ENCODE measurements at places on chromosomes 4 and X.

GRCh38 chrX:53449632-53450031 lies 15.5 kb upstream of the HSD17B10 start:
- no peak for DNase-seq

DNA sequence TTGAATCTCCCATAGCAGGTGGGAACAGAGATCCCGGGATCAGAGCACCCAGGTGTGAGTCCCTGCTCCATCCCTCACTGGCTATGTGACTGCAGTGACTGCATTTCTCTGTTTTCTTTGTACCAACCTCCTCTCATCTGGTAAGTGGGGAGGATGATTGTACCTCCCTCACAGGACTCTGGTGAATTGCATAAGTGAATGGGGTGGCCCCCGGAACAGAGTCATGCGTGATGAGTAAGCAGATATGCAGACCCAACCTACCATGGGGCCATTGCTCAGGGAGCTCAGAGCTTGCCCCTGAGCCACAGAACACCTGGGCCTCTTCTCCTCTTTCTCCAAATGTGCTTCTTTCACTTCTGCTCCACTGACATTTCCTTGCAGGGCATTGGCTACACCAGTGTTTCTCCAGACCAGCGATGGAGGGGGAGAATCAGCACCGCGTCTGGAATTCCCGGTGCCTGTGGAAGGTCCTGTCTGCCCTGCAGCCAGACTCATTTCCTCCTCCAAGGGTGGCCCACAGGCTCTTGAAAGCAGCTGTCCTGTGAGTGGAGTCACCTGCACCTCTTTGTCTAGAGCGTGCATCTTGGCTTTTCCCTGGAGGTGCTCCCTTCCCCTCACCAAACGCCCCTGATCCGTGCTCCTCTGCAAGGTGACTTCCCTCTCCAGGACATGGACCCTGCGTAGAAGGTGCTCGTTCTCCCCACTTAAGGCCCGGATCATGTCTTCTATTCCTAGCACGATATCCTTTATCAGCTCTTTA lies 30.0 kb downstream of the C4orf50 start:
- no peak for DNase-seq

DNA sequence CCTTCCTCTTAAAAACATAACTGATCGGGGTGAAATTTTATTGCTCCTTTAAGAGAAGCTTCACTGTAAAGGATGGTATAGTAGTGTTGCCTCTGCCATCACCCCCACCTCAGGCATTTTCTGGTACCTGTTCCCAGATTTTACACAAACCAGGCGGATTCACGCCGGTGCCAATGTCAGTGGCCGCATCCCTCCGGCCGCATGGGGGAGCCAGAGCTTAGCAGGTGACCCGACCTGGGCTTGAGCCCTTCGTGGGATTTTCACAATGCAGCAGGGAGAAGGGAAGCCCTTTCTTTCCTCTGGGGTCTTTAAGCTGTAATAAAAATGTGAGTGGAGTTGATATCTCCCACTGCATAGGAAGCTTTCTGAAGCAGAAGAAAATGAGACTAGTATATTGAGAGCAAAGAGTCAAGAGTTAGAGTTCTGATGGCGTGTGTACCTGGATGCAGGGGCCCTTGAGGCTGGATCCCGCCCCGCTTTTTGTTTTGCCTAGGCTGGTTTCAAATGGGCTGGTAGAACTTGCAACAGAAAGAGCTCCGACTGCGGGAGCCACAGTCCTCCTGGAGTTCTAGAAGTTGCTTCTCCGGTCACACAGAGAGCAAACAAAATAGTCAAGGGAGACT lies 59.4 kb downstream of the POLR2B start:
- no peak for DNase-seq

GRCh38 chr4:172978848-172979247 lies 189.8 kb upstream of the GALNT7 start:
- no peak for DNase-seq

DNA sequence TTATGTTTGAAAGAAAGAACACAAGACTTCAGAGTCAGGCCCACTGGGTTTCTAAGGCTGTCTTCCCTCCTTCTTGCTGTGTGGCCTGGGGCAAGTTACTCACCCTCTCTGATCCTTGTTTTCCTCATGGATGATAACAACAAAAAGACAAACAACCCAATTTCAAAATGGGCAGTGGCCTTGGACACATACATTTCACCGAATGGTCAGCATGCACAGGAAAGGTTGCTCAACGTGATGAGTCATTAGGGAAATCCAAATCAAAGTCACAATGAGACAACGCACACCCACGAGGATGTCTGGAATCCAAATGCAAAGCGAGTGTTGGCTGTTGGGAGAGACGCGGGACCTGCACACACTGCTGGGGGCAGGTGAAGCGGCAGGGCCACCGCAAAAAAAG lies 50.8 kb upstream of the PPP2R2C start:
- no peak for DNase-seq

- DNase-seq = no peak
Measured at GRCh38 chr4:138805736-138806135, 209.8 kb upstream of the NOCT start.

GRCh38 chr4:164508771-164509170 lies 245.2 kb upstream of the SMIM31 start:
- no peak for DNase-seq

DNA sequence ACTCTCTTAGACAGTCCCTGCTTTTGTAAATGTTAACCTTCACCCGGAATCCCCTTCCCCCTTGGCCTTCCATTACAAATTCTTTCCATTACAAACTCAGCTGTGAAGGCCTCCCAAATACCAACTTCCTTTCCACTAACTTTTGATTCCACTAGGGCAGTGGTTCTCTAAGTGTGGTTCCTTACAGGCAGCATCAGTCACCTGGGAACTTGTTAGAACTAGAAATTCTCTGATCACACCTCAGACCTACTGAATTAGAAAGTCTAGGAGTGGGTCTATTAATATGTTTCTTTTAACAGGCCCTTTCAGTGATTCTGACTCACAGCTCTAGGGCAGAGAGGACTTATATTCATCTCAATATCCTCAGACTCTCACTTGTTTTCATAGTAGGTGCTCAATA lies 19.0 kb upstream of the MRPL1 start:
- no peak for DNase-seq

- DNase-seq = no peak
Measured at GRCh38 chrX:27863809-27864208, 56.0 kb downstream of the MAGEB10 start.

DNA sequence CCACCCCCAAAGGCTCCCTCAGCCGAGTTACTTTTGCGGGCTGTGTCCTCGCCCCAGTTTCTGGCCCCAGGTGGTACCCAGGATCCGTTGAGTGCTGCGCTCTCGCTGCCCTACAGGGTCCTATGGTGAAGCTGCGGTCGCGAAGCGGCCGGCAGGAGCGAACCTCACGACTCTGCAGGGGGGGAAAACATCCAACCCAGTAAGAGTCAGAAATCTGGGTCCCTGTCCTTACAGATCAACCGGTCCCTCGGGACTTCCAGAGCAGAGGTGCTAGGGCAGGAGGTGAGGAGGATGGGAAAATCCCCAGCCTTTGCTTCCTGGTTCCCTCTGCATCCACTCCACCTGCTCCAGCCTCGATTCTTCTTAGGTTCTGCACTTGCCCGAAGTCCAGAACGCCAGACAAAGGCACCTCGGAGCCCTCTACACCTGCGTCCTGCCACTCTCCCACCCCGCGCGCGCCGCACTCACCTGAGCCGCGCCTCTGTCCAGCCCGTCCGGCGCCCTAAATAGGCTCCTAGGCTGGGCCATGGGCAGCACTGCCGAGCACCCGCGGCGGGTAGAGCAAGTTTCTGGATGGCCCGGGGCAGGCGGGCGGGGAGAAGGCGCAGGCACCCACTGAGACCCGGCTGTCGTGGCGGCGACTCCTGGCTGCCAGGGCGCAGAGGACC lies at the start of gene HS3ST1:
Gene HS3ST1 (minus strand): TSS at position 664 of the 668 bp plus-strand sequence. CDS start 28,889 bp downstream, outside the sequence.
- no peak for DNase-seq

DNA sequence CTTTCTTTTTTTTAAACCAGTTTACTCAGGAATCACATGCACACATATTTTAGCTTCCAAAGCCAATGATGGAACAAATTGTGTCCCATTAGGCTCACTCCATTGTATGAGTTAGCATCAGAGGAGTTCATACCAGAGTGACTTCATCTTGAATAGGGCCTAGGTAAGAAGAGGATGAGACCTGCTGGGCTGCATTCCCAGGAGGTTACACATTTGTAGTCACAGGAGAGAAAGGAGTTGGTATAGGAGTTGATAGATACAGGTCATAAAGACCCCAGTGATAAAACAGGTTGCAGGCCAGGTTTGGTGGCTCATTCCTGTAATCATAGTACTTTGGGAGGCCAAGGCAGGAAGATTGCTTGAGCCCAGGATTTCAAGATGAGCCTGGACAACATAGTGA lies 9.3 kb downstream of the PDGFRA start:
- no peak for DNase-seq

DNA sequence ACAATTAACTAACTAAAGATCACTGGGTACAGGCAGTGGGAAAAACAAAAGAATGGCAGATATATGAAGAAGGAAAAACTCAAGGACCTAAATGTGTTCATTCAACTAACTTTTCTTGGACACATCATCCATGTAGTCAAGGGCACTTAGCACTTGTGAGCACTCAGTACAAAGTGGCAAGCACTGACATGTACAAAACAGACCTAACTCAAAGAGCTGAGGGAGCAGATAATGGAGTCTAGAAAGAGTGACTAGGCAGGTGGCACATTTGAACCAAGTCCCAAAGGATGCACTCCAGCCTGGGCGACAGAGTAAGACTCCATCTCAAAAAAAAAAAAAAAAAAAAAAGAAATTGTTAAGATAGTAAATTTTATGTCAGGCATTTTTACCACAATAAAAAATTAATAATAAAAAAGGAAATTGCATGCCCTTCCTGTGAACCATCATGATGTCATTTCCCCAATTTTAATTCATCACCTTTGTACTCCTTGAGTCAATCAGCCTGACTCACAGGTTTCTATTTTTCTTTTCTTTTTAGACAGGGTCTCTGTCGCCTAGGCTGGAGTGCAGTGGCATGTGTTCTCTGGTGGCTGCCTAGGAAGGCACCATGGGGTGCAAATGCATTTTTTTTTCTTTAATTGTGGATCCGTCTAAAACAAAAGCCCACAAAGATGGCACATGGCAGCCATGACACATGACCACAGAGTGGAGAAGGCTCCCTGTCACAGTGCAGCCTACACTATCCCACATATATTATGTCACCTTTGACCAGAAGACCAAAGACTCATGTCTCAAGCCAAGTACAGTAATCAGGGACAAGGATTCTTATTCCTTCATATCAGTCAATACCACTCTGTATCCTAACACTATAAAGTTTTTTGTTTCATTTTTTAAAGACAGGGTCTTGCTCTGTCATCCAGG lies 91.9 kb downstream of the CHST7 start:
- DNase-seq = no peak

GRCh38 chr4:153592064-153592463 lies 92.0 kb upstream of the TLR2 start:
- no peak for DNase-seq

- DNase-seq = no peak
Measured at GRCh38 chr4:158877069-158877468, 108.2 kb downstream of the FNIP2 start.

DNA sequence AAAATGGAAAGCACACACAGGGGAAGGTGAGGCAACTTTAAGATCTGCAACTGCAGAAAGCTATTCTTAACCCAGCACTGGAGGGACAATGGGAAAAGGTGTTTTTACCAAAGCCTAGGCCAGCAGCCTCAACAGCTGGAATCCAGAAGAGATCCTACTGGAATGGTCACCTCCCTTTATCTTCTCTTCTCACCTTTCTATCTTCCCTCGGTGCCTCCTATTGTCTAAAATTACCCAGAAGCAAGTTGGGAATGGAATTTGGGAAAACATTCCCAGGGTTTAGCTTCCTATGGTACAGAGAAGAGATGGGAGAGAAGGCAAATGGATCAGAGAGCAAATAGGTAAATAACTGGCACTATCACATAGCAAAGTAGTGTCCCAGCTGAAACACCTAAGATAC lies 73.1 kb downstream of the TIGD2 start:
- DNase-seq = no peak

GRCh38 chr4:137608085-137608484 lies 75.8 kb upstream of the PCDH18 start:
- DNase-seq = no peak

DNA sequence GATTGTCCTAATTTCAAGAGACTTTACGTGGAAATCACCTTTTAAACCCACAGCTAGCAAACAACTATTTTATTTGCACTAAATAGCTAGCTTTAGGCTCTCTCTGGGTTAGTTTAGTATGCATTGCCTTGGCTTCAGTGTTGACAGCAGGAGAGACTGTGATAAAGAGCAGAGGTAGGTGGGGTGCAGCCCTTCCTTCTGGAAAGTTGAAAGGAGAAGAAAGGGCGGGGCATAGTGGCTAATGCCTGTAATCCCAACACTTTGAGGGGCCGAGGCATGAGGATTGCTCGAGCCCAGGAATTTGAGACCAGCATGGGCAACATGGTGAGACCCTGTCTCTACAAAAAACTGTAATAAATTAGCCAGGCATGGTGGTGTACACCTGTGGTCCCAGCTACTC lies 29.0 kb upstream of the TMEM154 start:
- DNase-seq = no peak

- no peak for DNase-seq
Measured at GRCh38 chr4:76270244-76271175, 19.0 kb downstream of the FAM47E start.

GRCh38 chr4:2353222-2354107 lies 65.0 kb downstream of the ZFYVE28 start:
- DNase-seq = no peak

DNA sequence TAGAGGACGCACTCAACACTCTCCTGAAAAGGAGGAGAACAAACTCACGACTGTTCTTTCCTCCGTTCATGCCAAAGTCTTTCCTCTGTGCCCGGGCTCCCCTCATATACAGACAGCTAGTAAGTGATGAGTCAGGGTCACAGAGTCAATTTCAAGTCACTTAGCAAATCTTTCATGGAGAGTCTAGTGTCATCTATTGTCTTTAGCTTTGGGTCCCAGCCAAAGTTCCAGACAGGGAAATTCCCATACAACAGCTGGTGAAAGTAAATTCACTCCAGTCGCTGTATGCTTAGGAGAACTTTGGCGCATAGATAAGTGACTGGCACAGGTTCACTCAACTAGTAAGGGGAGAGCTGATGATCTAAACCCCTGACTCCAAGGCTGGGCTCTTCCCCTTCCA lies 226.5 kb downstream of the MID1 start:
- no peak for DNase-seq

GRCh38 chrX:1222531-1223241 lies 10.2 kb upstream of the CRLF2 start:
- no peak for DNase-seq

DNA sequence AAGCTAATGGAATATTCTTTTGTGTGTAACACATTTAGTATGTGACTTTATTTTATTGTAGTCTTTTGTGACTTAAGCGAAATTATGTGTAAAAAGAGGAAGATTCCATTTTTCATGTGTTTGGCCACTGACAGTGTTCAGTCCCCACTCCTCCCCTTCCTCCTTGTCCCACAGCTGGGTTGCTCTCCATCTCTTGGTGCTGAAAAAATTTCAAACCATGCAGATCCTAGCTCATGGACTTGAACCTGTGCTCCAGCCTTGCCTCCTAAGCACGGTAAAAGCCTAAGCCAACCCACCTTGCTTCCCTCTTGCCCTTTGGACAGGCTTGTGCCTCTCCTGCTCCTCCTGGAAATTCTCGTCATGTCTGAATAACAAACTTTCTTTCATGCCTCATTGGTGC lies 2008.5 kb upstream of the TENM3 start:
- DNase-seq = no peak

Data from NCI-H187 treated with DMSO at 0.1 percent for 48 hours (cell line).